ENCODE measurements at places on chromosomes 1 and 21.

DNA sequence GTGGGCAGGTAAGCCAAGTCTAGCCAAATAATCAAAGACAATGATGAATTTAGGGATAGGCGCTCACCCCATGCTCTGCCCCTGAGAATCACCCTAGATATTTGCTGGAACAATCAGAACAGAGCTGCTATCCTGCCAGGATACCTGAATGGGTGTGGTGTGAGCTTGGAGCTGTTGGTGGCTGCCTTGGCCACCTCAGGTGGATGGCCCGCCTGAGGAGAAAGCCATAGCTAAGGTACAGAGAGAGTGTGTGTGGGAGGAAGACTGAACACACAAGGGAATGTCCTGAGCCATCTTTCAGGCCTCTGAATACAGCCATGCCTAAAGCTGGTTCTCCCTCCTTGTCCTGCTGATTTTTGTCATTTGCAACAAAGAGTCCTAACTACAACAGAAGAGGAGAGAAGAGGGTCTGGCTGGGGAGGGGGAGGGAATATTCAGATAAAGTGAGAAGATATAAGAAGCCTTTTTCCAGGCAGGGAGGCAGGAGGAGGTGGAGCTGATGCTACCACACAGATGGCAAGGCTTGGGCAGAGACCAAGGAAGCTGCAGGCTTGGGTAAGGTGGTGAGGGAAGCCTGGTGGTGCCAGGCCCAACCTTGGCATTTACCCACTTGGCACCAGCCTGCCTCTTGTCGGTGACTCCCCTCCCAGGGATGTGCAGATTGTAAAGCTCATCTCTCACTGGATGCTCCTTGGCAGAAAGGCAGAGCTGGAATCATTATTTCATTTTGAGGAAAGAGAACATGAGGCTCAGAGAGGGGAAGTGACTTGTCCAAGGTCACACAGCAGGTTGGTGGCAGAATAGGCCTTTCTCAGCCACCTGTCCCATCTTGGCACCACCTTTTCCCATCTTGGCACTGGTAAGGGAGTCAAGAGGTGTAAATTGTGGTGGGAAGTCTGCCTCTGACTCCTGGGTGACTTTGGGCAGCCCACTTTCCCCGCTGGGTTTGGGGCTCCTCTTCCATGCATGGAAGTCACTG is 49.7 kb downstream of the NKAIN1 start:
- DNase-seq = no peak

DNA sequence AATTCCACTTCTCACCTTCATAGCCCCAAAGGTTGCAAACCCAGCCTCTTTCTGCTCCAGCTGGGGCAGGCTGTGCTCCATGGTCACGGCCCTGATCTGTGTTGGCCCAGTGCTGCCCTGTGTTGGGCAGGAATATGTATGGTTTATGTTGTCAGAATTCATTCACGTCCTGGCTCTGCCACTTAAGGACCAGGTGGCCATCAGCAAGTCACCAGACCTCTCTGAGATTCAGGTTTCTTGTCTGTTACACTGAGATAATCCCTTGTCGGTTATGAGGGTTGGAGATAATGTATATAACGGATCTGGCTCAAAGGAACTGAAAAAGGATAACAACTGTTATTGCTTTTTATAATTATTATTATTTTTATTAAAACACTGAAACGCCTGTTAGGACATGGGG is 39.1 kb upstream of the SELENON start:
- DNase-seq = no peak

DNA sequence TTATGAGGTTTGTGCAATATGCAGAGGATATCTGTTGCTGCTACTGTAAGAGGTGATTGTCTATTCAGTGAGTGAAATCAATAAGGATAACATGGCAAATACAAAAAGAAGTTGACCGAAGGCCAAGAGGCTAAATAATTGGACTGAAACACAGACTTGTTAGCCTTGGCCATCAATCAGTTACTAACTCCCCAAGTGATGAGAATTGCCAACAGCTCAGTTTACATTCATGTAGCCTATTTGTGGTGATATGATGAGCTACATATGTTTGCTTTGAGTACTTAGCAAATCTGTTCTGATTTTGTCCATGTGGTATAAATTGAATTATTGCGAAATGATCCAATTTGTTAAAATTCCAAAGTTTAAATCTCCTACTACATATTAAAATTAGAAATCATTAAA is 68.6 kb upstream of the VAV3 start:
- no peak for DNase-seq

DNA sequence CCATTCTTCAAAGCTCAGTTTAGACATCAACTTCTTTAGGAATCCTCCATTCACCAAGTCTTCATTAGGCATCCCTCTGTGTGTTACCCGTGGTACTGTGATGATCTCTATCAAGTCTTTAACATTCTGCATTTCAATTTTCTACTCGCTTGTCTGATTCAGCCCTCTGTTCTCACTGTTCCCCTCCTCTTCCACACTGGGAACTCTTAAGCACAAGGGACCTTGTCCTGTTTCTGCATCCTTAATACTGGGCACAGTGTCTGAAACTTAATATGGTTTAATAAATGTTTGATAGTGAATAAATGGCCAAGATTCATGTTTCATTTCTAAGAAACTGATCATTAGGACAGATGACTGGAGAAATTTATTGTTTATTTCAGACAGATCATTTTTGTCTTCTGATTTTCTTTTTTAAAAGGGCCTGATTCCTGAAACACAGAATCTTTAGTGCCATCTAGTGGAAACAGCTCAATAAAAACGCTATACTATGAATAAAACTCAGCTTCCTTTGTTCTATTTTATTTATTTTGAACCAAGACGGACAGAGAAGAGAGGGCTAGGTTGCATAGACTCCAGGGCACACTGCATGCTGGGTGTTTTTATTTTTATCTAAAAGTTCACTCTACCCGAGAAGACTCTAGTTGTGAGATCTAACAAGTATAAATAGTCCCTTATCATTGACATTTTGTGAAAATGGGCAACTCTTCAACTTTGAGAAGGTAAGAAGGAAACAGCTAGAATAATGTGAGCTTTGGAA is 7.0 kb upstream of the TRIM45 start:
- DNase-seq = peak; percentile 47

- no peak for DNase-seq
These were observed 154.3 kb upstream of the COL6A1 start for GRCh38 chr21:45827302-45827692.

- no peak for DNase-seq
These were observed 316.8 kb upstream of the SNX7 start for GRCh38 chr1:98344731-98345130.

GRCh38 chr1:92728697-92729096 is 56.2 kb downstream of the EVI5 start:
- peak; percentile 79 for DNase-seq

DNA sequence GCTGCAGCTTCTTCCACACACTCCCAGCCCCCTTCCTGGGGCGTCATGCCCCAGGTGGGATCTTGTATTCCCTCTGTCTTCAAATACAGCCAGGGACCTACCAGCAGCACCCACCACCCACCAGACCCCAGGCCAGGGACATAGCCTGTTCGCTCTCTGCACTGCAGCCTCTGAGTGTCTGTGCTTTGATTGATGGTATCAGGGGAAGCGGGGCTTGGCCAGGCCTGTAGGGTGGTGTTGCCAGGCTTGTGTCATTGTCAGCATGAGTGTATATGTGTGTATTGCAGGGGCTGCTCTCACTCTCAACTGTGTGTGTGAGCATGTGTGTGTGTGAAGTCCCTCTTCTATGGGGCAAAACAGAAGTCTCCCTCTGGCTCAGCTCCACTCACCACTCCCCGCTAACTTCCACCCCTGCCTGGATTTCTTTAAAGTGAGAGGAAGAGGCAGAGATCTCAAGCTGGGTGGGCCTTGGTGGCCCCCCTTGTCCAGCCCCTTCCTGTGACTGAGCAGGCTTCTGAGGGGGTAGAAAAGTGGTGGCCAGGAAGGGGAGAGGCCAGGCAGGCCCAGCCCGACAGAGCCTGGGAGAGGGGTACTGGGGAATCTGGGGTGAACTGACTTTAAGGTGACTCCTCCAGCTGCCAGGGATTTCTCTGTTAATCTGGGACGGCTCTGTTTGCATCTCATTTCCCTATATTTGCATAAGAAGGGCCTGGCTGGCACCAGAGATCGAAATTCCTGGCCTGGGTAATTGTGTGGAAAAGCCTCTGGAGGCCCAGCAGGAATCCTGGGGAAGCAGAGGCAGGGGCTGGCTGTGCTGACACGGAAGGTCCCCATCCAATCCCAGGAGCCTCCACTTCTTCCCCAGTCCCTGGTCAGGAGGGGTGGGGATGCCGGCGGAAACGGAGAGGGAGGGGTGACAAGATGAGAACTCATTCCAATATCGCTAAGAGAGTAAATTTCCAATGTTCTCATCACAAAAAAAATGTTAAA is 18.6 kb upstream of the ADGRB2 start:
- DNase-seq = no peak

DNA sequence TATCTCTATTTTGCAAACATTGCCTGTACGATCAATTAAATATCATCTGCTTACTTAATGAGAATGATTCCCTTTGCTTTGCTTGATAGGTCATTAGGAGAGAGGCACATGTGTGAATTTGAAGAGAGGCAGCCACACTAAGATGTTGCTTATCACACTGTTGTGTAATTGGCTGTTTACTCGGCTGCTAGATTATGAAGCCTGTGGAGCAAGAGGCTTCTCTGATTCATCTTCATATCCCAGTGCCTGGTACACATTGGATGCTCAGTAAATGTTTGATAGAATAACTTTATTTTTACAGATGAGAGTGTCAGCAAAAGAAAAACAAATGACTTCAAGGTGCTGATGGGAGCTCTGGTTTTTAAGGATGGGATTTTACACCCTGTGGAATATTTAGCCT is 156.2 kb upstream of the C8B start:
- DNase-seq = peak; percentile 53

DNA sequence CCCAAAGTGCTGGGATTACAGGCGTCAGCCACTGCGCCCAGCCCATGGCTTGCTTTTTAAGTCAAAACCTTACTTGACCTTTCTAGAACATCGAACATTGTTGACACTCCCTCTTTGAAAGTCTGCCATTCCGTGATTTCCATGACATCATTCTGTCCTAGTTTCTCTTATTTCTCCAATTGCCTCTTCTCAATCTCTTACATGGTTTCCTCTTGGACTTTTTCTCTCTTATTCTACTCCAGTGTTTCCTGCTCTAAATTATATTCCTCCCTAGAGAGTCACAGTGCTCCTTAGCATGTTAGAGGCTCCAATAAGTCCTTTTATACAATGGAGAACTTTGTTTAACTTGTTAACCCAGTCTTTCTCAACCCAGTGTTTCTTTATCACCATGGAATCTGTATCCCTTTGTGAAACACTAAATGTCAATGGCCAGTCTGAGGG is 25.5 kb downstream of the JAM2 start:
- DNase-seq = no peak

DNA sequence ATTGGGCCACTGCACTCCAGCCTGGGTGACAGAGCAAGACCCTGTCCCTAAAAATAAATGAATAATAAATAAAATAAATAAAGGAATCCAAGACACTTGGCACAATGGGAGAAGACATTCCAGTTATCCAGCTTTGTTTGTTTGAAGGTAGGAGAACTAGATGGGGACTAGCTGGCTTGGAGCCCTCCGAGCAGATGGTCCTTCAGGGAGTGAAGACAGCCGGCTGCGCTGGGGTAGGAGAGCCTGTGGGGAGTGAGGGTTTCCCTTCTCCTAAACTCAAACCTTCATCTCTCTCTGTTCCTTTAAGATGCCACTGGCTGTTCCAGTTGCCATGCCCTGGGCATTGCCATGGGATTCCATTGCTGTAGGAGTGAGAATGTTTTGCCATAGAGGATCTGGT is 120.6 kb downstream of the NAV1 start:
- DNase-seq = no peak

DNA sequence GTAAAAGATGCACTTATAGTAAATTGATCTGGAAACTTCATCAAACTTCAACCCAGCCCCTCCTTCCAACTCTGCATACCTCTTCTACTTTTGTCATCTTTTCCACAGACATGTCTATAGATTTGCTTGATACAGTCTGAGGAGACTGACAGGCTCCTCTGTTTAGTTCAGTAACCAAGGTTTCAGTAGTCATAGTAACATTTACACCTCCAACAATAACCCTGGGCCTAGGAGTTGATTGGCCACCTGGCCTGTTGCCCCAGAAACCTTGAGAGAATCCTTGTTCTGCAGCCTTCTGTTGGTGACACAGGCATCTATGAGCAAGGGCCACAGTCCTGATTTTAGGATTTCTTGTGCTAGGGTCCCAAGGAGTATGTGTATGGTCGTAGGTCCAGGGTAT is at the start of gene CFAP141:
Gene CFAP141 (minus strand): TSS at position 138 of the 400 bp plus-strand sequence. CDS start 26 bp downstream, at position 112.
- peak; percentile 32 for DNase-seq

DNA sequence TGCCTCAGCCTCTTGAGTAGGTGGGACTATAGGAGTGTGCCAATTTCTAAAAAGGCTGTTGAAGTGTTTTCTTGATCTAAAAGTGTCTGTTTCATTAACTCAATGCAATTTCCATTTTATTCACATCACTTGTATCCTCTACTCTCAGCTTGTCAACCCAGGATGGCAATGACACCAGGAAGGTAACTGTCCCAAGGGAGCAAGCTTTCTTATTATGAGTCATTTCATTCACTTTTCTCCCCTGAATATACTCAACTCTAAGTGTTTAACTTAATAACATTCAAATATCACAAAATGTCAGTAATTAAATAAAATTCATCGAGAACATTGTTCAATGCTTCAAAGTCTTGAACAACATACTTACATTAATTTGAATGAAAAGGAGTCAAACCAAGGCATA is 22.9 kb upstream of the GFI1 start:
- DNase-seq = no peak

DNA sequence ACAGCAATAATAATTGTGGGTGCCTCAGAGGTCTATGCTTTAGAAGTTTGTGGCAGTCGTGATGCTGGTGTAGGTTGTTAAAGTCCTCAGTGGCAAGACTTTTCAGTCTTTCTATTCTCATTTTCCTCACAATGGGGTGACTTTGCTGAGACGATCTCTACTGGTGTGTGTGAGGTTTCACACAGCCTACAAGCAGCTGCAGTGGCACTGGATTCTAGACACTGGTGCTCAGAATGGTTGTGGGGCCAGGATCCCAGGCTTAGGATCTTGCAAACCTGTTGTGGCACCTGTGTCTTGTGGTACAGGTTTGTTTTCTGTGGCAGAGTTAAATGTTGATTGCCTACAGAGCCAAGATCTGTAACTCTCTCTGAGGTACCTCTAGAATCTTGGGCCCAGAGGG is 581.2 kb downstream of the PTPRC start:
- DNase-seq = no peak

GRCh38 chr1:19438516-19439195 is 46.7 kb downstream of the CAPZB start:
- DNase-seq = no peak

GRCh38 chr1:203534526-203534925 is 40.6 kb downstream of the OPTC start:
- peak; percentile 99 for DNase-seq

- peak; percentile 65 for DNase-seq
These were observed 51.2 kb downstream of the DNTTIP2 start for GRCh38 chr1:93827633-93828366.

- DNase-seq = no peak
These were observed 31.8 kb upstream of the MEF2D start for GRCh38 chr1:156532374-156532773.

DNA sequence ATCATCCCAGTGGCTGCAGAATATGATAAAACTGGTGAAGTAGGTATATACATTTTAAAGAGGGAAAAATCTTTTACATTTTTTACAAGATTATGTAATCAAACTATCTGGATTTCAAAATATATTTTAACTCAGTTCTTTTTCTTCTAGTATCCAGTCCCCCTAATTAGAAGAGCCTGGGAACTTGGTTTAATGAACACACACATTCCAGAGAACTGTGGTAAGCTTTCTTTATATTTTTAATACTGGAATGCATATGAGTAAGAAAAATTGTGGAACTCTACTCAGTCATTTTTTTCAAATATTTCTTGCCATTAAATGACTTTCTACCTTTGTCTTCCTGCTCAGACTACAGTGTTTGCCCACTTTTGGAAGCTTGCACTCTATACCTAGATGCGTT is 8.2 kb downstream of the ACADM start:
- no peak for DNase-seq

Measured in epithelial cell of esophagus (primary cell).